Activated T-helper 9 cell treated with anti-CD3 and anti-CD28 coated beads, Interleukin-2, amount 50 U/mL, for 16 hours (primary cell): ENCODE measurements at places on chromosomes 5 and 9.

GRCh38 chr9:15873573-15874177, 320.8 kb downstream of the CCDC171 start:
- no peak for DNase-seq

GRCh38 chr9:115413304-115413703, 295.3 kb upstream of the TNC start:
- no peak for DNase-seq

DNA sequence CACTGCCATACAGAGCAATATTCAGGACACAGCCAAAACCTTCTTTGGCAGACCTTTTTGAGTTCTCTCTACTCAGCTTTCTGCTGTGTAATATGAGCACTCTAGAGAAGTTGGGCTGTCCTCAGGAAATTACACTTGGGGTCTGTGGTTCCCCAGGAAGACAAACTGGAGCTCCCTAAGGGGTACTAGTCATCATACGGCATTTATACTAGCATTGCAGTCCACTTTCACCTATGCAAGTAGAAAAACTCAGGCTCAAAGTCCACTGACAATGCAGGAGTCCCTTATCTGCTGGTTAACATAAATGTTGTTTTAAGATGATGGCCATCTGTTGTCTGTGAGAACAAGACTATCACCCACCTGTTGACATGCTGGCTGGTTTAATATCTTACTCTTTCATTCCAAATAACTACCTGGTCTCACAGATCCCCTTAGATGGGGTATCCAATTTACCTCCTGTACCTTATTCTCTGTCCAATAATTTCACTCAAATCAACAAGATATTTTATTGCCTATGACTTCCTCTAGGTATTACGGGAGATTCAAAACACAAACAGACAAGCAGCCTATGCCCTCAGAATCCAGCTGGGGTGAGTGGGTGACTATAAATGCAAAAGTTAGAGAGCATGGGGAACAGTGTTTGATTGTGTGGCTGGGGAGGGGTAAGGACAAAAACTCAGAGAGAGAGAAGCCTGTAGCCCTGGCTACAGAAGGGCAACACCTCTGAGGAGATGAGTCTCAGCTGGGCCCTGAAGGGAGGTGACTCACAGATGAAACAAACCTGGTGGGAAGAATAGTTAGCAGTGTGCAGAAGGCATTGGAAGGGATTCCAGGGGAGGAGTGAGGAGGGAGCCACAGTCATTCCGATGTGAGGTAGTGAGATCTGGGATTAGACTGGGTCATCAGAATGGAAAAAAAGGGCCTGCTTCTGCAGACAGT, 10.2 kb downstream of the DOCK8 start:
- DNase-seq, result no peak

- DNase-seq, result no peak
Measured at GRCh38 chr9:13588151-13589033, 308.9 kb upstream of the MPDZ start.

DNA sequence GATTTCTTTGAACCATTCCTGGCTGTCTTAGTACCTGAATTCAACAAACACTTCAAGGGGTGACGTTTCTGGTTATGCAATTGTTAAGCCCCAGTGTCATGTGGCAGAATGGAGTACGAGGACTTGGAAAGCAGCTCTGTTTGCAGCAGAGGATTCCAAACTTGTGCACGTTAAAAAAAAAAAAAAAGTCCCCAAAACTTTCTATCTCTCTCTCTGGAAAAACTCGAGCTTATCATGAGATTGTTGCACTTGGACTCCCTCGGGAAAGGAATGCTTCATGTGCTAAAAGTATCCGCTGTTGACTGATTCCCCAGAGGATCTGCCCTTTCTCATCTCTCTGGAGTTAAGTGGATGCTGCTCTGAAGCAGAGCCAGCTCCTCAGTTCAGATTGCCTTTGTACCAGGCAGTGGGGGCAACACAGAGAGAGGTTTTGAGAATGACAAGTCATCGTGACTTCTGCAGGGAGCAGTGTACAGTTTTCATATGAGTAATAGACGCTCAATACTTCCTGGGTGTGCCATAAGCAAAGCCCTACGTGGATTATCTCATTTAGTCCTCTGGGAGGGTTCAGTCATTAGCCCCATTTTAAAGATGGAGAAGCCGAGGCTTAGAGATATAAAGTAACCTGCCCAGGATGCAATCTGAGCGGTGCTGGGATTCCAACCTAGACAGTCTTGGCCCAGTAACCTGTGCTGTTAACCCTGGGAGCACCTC, 28.1 kb downstream of the TMOD1 start:
- no peak for DNase-seq

- no peak for DNase-seq
Measured at GRCh38 chr5:138722544-138723177, 30.6 kb upstream of the CTNNA1 start.

DNA sequence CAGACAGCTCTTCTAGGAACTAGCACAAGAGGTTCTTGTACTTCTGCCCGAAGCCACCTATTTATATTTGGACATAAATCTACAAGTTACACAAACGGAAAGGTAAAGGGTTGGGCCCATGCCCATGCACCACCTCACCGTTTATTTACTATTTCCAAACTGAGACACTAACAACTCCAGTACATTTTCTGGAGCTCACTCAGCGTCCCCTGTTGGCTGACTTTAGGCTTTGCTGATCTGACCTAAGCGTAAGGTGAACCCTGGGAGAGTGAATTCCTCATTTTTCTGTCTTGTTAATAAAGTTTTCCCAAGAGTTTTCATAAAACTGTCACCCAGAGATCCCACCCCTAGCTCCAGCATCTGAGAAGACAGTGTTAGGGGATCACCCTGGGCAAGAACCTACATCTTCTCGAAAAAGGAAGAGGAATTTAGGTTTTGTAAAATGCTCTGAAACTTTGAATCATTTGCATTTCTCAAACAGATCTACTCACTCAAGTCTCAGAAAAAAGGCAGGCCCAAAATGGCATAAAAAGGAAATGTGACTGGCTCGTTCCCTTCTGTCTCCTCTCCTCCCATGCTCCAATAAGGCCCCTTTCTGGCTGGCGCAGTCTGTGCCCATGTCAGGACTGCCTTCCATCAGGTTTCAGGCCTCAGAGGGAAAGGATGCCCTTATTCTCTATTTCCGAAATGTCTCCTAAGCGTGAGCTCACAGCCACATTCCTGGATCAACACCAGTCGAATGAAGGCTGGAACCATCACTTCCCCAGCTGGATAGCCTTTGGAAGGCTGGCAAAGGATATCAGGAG, 201.3 kb downstream of the FANCC start:
- no peak for DNase-seq

GRCh38 chr9:91991721-91992341, 41.8 kb upstream of the ROR2 start:
- no peak for DNase-seq

GRCh38 chr9:106945727-106946660, 83.0 kb downstream of the ZNF462 start:
- DNase-seq, result no peak

GRCh38 chr5:19584131-19584530, 403.9 kb downstream of the CDH18 start:
- no peak for DNase-seq

- DNase-seq, result no peak
Measured at GRCh38 chr5:154242442-154242841, 51.9 kb downstream of the GALNT10 start.

GRCh38 chr9:126183266-126183665, 143.4 kb upstream of the MVB12B start:
- no peak for DNase-seq

GRCh38 chr9:103713631-103714030, 380.5 kb upstream of the SMC2 start:
- no peak for DNase-seq

DNA sequence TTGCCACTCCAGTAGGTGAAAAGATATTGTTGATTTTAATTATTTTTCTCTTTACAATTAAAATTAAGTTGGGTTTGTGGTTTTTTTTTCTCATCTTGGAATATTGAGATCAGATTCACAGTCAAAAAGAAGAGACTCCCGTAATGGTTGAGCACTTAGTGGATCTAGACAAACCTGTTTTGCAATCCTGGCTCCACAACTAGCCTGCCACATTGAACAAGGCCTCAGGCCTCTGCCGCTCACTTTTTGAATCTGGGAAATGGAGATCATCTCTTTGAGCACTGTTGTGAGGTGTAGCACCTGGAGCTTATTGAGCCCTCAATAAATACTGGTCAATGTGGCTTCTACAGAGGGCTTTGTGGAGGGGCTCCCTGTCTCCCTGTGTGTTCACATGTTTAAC, 37.1 kb upstream of the RARS1 start:
- no peak for DNase-seq

DNA sequence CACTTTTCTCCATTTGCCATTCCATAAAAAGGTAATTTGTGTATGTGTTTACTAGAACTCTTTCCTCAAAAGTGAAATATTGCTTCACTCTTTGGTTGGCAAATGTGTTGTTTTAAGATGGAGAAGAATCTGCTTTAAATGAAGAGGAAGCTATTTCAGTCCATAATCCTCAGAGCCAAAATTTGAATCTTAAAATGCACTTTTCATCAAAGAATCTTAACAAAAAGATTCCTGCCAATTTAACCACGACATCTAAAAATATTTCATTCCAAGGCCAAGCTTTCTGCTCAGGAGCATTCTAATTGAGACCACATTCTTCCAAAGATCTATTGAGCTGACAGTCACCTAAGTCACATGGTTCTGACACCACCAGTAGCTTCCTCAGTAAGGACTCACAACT, 7.5 kb downstream of the GABRB2 start:
- DNase-seq, result no peak

- no peak for DNase-seq
Measured at GRCh38 chr5:28517691-28518090, 1479.3 kb upstream of the CDH9 start.

DNA sequence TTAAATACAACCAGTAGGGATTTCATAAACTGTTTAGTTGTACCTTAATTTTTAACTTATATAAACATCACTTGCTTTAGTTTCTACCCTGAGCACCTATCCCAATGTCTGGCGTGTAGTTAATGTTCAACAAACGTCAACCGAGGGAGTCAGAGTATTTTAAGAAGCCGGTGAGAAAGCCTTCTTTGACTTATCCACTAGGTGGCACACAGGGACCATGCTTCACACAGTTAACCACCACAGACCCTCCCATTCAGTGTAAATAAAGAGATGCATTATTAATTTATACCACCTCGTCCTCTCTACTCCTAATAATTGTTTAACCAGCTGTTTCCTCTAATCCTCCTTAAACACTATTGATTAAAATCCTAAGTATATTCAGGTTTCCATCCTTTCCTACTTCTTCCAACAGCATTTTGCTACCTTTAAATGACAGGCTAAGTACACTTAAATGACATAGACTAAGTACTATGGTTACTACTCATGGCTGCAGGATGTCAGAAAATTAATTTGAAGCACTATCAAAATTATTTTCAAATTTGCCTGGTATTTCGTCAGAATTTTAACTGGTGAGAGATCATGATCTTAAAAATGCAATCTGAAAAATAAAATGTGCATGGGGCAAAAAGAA, 2.3 kb downstream of the HAPLN1 start:
- no peak for DNase-seq

DNA sequence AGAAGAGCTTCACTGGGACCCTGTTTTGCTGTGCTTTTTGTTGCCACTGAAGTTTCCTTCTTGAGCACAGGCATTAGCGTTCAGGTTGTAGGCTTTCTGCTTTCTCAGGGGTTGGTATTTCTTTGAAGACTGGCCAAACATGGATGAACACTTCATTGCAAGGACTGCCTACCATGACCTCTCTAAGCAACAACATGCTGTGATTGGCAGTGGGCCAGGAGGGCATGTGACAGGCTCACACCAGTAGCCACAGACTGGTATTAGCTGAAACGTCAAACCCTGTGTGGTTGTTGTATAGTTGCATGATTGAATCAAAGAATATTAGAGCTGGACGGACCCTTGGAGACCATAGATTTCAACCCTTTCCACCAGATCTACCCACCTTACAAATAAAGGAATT, 20.0 kb upstream of the MLANA start:
- no peak for DNase-seq

DNA sequence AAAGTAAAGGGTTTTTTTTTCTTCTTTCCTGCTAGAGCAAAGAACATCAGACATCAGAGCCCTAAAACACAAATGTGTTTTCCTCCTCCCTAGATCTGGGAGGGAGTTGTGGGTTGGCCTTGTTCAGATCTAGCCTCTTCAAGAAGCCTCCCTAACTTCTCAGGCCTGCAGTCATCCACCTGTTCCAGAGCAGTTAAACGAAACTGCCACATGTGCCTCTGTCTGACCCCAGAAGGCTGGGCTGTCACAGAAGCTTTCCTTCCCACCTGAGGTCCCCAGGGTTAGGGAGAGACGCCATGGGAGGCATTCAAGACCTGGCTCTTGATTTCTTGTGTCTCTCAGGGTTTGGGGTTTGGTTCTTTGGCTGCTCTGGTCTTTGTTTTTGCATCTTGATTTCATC, 87.0 kb downstream of the DAB2IP start:
- no peak for DNase-seq

GRCh38 chr9:7944572-7944971, 145.0 kb upstream of the DMAC1 start:
- no peak for DNase-seq

DNA sequence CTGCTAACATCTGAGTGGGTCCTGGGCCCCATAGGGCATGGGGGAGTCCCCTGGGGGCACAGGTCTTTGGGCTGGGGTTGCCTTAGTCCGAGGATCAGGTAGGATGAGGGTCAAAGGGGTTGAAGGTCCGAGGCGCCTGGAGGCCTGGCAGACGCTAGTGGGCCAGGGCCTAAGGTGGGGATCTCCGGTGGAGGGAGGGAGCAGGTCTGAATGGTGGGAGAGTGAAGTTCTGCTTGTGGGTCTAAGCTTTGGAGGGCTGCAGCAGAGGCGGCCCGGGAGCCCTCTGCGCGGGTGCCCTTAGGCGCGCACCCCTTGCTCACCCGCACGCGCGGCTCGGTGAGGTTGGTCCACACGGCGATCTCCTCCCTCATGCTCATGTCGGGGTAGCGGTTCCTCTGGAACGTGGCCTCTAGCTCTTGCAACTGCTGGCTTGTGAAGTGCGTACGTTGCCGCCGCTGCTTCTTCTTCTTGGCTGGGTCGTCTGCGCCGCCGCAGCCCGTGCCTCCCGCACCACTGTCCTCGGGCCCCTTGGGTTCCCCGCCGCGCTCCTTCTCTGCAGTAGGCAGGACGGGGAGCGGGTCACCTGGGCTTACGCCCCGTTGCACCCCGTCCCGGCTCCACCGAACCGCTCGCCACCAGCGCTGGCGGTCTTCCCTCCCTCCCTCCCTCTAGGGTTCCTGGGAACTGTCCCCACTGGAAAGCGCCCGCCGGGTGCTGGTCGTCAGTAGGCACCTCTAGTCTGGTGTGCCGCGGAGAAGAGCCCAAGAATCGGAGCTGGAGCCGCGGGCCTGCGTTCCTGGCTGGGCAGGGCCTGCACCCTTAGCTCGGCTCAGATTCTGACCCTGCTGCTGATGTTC, 2.8 kb downstream of the PITX1 start:
- no peak for DNase-seq

- DNase-seq, result no peak
Measured at GRCh38 chr9:30534455-30534854, 1850.0 kb upstream of the ACO1 start.

DNA sequence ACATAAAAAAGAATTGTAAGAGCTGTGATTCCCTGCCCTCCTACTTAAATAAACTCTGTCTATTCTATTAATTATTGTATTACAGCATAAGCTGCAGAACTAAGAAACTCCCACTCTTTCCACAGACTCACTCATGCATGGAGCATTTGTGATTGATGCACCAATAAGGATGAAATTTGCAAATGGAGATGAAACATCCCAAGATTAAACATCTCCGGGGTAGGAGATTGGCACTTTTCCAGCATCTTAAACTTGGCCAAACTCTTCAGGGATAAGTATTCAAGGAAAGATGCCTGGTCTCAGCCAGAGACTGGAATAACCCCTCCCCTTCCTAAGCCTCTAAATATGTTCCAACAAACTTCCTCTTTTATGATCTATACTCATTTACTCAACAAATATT, 472.0 kb downstream of the ACTL7B start:
- no peak for DNase-seq

- no peak for DNase-seq
Measured at GRCh38 chr5:96822686-96823459, 15.1 kb upstream of the ERAP1 start.
